Stimulated activated CD4-positive, alpha-beta T cell treated with anti-CD3 and anti-CD28 coated beads, Interleukin-1b, Interleukin-23, amount 100 ng/mL, for 1 hour (primary cell): ENCODE measurements at places on chromosomes 1 and 21.

GRCh38 chr1:246215510-246215903, 291.6 kb downstream of the SMYD3 start:
- DNase-seq = no peak

DNA sequence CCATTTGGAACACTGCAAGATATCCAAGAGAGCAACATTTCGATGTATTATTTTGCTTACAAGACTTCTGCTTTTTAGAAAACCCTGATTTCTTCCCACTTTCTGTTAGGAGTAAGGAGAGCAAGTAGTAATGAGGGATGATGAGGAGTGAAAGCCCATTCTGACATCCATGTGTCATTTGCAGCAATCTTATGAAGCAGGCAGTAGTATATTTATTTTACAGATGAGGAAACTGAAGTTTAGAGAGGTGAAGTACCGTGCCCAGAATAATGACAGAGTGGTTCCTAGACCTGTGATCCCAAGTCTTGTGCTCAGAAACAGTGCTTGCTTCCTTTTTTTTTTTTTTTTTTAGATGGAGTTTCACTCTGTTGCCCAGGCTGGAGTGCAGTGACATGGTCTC, 7.1 kb upstream of the ZSCAN20 start:
- DNase-seq = no peak

GRCh38 chr1:216807696-216808095, 84.5 kb upstream of the ESRRG start:
- no peak for DNase-seq

DNA sequence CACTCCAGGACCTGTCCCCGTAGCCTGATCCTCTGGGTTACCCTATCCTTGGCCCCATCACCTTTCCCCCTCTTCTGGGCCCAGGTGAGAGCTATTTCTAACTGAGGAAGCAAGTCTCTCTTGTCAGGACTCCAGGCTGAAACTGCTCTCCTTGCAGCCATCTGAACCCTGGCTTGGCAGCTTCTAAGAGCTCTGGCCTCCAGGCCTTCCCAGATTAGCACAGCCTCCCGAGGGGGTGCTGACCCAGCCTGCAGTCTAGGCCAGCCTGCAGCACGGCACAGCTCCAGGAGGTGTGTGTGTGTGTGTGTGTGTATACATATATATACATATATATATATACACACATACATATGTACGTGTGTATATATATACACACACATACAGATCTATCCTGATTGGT, 17.4 kb downstream of the CACNA1S start:
- no peak for DNase-seq

DNA sequence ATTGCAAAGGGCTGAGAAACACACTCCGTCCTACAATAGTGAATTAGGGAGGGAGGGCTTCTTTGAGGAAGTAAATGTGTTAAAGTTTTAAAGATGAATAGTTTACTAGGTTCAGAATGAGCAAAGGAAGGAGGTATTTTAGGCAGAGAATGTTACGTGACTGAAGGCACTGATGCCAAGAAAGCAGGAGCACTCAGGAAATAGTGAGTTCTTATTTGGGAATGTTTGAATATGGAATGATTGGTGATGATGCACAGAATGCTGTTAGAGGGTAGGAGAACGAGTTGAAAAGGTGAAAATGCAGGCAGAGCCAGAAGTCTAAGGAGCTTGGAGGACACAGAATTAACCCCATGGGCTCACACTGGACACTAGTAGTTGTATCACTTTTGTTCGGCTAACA, 108.0 kb downstream of the NRIP1 start:
- no peak for DNase-seq

GRCh38 chr1:29639156-29639736, 402.9 kb downstream of the PTPRU start:
- no peak for DNase-seq

GRCh38 chr1:53273526-53273925, 35.2 kb upstream of the MAGOH start:
- DNase-seq = no peak
